ENCODE measurements at places on chromosomes 6 and 20.

DNA sequence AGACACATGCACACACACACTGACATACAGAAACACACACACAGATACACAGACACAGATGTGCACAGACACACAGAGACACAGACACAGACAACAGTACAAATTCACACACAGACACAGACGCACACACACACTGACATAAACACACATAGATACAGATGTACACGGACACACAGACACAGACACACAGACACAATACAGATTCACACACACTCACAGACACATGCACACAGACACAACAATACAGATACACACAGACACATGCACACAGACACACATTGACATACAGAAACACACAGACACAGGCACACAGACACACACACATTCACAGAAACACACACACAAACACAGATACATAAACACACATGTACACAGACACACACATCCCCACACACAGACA lies 183.6 kb downstream of the SMOC2 start:
- DNase-seq: no peak

DNA sequence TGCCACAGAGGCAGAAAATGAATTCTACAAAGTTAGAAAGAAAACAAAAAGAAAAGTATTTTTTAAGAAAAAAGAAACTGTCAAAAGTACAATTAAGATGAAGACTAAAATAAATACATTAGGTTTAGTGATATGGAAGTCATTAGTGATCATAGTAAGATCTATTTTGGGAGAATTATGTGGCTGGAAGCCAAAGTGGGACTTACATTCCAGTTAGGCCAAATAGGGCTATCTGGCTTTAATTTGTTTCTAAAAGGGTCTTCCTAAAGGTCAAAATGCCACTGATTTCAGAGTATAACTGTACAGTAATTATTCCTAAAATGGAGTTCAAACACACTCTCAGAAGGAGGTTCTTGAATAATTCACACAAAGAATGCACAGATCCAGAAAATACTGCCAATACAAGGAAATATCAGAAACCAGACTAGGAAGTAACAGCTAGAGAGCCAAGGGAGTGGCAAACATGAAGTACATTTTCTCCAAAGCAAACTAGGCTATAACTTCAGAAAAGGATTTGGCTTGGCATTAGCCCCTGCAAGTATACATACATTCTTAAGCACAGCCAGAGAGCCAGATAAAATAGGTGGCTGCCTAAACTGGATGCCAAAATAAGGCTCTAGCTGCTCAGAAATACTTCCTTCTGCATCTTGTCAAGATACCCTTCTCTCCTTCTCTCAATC lies 45.3 kb downstream of the PDSS2 start:
- no peak for DNase-seq

DNA sequence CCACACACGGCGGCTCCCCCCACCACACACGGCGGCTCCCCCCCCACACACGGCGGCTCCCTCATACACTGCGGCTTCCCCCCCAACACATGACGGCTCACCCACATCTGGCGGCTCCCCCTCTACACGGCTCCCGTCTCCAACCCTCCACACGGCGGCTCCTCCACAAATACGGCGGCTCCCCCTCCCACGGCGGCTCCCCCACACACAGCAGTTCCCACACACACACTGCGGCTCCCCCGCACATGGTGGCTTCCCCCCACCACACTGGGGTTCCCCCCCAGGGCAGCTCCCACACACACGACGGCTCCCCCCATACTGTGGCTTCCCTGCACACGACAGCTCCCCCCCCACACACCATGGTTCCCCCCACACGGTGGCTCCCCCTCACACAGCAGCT lies 98.0 kb downstream of the TTLL2 start:
- no peak for DNase-seq

- DNase-seq: no peak
Measured at GRCh38 chr20:19382386-19383340, 170.2 kb downstream of the SLC24A3 start.

- DNase-seq: no peak
Measured at GRCh38 chr6:37700620-37700973, 2.9 kb upstream of the MDGA1 start.

- DNase-seq: no peak
Measured at GRCh38 chr20:46816097-46816496, 78.5 kb upstream of the EYA2 start.

DNA sequence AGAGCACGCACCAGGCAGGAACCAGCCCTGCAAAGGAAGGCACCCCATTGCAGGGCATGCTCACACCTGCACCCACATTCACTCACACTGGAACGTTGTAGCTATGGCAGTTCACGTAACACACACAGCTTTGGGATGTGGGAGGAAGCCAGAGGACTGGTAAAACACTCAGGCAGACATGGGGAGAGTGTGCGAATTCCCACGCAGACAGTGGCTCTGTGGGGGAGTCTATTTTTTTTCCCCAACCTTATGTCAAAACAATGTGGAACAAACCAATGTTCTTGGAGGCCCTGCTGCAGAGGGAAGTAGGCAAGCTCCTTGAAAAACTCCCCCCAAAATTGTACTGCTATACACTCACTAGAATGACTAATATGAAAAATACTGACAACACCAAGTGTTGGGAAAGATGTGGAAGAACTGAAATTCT lies 91.0 kb downstream of the PPP1R14C start:
- no peak for DNase-seq

DNA sequence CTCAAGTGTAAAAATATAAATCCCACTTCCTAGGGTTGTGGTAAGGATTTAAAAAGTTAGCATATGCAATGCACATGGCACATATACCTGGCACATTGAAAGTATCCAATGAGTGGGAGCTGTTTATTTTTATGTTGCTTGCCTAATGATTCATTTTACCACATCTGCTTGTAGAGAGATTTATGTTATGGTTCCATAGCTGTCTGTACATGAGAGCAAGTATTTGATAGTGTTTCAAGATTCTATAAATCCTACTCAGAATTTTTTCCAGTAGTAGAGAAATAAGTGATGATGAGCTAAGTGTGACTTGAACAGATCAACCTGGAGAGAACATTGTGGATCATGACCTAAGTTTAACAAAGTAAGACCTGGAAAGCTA lies 125.3 kb upstream of the SPTLC3 start:
- DNase-seq: no peak

All from fibroblast of gingiva (primary cell).